ENCODE measurements at places on chromosomes 16 and 17.

DNA sequence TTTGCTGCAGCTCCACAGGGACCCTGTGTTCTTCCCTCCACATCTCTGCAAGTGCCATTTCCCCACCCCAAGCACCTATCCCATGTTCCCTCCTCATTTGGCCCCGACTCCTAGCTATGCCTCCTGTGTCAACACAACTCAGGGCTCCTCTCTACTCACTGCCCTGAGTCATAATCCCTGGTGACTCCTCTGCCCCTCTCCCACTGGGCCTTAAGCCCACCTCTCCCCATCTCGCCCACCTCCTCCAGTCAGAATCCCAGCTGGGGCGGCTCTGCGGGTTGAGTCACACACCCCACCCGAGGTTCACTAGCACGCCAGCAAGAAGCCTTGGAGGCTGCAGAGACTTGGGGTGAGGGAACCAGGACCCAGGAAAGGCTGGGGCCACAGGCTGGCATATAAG is 346.2 kb downstream of the FOXL1 start:
- peak; percentile 32 for DNase-seq

- no peak for DNase-seq
Measured at GRCh38 chr16:68416057-68417046, 32.0 kb downstream of the SMPD3 start.

GRCh38 chr16:53690771-53691170 is 12.9 kb downstream of the RPGRIP1L start:
- no peak for DNase-seq

DNA sequence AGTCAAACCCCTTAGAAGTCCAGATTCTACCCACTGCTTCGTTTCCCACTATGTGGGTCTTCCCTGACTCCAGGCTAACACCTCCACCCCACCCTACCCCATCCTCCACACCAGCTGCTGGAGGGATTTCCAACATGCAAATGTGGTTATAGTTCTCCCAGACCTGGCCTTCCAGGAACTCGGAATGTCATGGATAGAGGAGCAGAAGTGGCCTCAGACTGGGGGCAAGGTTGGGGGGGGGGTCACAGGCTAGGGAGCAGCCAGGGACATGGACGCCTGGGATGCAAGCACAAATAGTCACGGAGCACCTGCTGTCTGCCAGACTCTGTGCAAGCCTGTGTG is 2.0 kb downstream of the CAMKK1 start:
- DNase-seq, result no peak

DNA sequence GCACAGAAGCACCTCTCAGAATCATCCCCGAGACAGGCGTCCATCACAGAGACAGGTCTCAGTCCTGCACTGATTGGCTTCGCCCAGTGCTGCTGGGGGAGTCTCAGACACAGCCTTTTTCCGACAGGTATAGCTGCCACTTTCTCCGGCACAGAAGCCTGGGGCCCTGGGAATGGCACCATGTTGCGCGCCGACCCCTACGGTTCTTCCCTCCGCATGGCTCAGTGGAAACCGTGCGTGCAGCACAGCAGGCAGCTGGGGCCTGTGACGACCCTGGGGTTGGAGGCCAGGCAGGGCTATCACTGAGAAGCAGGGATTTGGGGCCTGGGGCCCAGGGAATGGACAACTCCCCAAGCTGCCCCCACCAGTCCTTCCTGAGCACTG is 29.7 kb upstream of the CDH15 start:
- no peak for DNase-seq

DNA sequence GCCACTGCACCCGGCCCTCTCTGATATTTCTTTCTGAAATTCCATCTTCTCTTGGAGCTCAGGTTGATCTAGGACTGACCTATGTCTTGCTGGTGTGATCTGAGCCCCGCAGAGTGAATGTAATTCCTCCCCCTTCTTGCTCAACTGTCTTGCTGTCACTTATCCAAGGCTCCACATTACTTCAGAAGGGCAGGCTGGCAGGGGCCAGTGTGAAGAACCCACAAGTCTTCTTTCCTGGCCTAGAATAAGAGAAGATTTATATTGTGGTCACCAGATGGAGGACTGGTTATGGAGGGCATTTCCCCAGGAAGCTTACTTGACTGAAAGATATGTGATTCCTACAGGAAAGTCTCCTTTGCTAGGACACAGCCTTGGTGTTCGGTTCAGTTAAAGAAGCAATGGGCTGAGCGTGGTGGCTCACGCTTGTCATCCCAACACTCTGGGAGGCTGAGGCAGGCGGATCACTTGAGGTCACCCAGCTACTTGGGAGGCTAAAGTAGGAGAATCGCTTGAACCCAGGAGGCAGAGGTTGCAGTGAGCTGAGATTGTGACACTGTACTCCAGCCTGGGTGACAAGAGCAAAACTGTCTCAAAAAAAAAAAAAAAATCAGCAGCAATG is 13.4 kb downstream of the ITGAL start:
- peak; percentile 45 for DNase-seq

GRCh38 chr17:80035937-80036714 is at the start of gene CCDC40:
CCDC40 (plus strand) TSS chr17:80036642; CDS start chr17:80036663, 21 bp downstream.
- peak; percentile 69 for DNase-seq

DNA sequence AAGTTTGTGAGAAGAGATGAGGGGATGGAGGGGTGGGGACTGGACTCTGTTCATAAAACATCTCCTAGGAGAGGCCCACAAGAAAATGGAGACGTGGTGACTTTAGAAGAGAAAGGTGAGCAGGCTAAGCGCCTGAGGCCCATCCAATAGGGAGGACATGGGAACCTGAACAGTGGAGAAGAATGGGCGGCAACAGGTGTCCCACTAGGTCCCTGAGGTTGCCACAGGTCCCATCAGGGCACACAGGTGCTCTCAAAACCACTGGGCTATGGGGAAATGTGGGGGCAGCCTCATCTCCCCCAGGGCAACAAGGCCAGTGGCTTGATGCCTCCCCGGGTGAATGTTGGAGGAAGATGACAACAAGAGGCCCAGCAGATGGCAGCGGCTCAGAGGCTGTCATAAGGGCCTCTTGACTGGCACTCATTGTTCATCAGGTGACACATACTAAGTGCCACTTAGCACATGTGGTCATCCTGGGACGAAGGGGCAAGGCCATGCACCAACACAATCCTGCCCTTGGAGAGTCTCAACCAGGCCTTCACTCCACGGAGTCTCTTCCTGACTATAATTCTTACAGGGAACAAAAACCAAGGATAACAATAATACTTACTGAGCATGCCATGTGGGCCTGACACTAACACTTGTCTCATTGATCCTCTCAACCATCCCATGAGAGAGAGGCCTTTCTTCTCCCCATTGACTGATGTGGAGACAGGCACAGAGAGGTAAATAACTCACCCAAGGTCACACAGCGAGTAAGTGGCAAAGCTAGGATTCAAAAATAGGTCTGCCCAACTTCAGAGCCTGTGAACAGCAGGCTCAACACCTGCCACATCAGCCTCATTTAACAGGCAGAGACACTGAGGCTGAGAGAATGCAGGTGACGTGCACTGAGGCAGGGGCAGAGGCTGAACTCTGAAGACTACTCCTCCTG is 38.0 kb downstream of the CUEDC1 start:
- DNase-seq, result no peak

- no peak for DNase-seq
Measured at GRCh38 chr16:8919934-8920462, 37.8 kb downstream of the LITAFD start.
